HL-60 (cell line): ENCODE measurements at places on chromosomes 3 and 15.

DNA sequence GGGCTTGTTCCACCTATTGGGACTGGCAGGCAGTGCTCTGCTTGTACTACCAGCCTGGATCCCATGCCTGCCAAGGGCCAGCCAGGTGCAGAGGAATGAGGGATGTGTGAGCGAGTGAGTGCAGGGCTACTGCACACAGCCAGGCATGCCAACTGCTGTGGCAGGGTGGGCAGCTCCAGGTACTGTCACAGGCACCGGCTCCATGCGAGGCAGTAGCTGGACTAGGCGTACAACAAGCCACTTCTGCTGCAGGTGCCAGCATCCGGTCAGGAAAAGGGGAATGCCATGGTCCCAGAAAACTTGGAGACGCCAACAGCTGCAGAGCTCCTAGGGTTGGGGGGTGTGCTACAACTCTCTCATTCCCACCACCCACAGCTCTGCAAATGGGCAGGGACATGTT lies 1356.7 kb downstream of the SI start:
- no peak for DNase-seq

- no peak for DNase-seq
Measured at GRCh38 chr15:92812271-92812670, 87.9 kb upstream of the CHD2 start.

DNA sequence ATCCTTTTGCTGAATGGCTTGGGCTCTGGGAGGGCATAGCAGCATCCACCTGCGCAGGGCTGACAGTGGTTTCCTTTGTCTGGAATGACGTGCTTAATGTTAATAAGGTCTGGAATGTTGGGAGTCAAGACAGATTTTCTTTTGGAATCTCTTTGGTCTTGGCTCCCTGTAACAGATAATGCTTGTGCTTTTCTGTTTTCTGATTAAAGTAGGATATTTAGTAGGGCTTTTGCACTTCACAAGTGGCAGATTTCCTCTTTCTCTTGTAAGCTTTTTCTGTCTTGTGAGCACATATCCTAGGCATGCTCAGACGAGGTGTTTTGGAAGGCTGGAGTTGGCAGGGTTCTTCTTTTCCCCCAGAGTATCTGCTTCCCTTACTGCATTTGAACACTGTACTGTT lies 189.6 kb downstream of the GHSR start:
- no peak for DNase-seq

DNA sequence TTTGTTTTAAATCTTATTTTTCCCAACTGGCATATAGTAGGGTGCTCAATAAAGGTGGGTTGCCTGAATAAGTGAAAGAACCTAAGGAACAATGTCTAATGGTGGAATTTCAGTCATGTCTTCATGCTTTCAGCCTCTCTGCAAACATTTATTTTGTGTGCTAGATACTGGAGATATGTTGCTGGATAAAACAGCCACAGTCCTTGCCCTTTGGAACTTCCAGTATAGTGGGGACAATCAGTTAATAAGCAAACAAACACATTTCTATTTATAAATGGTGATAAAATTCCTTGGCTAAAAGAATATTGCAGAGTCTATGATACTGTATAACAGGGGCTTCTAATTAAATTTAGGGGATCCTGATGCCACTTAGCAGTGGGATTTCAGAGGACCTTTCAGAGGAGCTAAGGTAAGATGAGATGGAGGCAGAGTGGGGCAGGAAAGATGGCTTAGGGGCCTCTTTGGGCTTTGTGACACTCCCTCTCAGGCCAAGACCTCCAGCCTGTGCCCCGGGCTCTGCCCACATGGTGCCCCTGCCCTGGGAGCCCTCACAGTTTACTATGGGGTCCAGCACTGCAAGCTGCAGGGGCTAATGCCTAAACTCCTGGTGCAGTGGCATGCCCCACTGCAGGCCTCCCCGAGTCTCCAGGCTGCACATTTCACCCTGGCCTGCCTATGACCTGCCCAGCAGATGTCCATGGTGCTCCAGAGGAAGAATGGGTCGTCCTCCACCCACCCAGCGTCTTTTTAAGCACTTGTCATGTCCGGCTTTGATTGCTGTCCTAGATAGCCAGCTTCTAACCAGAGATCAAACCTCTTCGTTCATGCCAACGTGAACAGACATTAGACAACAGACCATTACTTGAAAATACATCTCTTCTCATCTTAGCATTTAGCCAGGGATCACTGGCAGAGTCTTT lies 61.6 kb upstream of the PRR23C start:
- DNase-seq: no peak

- DNase-seq: no peak
Measured at GRCh38 chr15:64249883-64250575, 87.2 kb upstream of the PPIB start.
